ENCODE measurements at places on chromosomes 2 and 18.

- DNase-seq: no peak
These were observed 98.1 kb upstream of the CERS6 start for GRCh38 chr2:168357797-168358472.

- no peak for DNase-seq
These were observed 36.0 kb downstream of the PPP4R3B start for GRCh38 chr2:55581435-55581834.

- DNase-seq: peak; percentile 6
These were observed 175.3 kb downstream of the RPIA start for GRCh38 chr2:88866756-88867155.

DNA sequence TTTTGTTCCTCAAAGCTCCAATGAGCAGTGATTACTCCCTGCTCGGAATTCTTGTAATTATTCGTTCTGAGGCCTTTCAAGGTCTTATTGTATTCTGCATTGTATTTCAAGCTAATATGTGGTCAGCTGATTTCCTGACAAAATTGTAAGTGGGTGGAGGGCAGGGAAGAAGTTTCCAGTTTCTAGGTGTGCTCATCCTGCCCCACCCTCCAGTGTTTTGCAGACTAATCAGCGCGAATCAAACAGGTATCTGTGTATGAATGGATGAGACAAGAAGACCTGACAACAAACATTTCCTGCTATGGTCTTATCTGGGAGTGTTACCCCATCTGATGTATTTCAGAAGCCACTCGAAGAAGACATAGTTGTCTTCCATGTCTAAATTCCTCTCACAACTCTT, 35.3 kb downstream of the MYCN start:
- DNase-seq: no peak

DNA sequence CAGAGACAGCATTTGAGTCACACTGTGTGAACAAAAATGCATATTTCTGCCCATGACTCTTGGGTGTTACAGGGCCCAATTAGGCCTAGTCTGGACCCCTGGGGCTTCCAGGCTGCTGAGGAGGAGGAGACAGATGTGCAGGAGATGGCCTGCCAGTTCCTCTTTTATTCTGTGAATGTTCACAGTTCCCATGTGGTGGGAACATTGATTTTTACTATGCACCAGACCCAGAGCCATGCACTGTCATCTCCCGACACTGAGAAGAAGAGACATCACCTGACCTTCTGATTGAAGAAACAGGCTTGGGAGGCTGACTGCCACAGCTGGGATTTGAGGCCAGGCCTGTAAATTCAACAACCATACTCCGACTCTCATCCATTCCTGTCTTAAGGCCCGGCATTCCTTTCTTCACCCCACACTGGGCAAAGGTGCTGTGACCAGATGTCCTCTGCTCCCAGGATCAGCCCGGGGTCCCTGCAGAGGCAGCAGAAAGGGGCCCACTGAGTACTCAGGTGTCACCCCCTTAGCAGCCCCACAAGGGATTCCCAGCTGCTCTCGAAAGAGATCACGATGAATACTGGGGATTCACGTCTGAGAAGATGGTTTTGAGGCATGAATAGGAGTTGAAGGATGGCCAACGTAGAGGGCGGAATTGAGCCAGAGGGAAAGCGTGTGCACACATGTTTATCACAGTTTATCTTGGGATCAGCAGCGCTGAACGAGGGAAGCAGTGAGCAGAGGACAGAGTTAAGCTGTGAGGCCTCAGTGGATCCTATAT, 3.6 kb upstream of the TFCP2L1 start:
- DNase-seq: no peak

GRCh38 chr2:51516667-51517066, 484.7 kb upstream of the NRXN1 start:
- DNase-seq: no peak

DNA sequence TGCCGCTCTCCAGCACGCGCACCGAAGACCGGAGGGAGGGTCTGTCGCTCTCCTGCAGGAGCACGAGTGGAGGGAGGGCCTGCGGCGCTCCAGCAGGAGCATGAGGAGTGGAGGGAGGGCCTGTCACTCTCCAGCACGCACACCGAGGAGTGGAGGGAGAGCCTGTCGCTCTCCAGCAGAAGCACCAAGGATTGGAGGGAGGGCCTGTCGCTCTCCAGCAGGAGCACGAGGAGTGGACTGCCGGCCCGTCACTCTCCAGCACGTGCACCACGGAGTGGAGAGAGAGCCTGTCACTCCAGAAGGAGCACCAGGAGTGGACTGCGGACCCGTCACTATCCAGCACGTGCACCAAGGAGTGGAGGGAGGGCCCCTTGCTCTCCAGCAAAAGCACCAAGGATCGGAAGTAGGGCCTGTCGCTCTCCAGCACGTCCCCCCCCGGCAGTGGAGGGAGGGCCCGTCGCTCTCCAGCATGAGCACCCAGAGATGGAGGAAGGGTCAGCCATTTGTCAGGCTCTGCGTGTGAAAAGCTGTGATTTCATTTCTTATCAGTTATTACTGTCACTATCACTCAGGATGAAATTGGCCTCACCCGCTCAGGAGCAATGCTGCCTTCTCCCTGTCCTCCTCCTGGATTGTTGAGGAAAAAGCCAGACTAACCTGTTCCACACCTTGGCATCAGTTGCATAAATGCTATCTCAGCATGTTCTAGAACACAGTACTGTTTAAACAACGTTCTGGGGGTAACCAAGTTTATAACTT, 35.9 kb downstream of the ADI1 start:
- DNase-seq: peak; percentile 96

DNA sequence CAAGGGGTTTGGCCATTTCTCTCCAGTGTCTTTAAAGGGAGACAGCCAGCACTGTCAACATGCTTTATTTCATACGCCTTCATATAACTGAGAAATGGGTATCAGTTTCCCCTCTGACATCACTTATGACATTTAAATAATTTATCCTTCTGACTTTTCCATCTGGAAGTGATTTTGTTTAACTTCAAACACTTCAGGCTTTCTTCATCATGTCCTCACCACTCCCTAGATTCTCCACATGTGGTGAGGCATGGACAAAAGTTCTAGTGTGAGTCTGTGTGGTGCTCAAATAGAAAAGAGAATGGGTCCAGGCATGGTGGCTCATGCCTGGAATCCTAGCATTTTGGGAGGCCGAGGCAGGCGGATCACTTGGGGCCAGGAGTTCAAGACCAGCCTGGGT, 158.6 kb downstream of the TXNL1 start:
- no peak for DNase-seq

- no peak for DNase-seq
These were observed 132.7 kb upstream of the STON1 start for GRCh38 chr2:48397281-48397680.

- DNase-seq: no peak
These were observed 220.6 kb upstream of the LRRTM1 start for GRCh38 chr2:80525152-80525551.

GRCh38 chr2:191885650-191886049, 38.8 kb upstream of the CAVIN2 start:
- DNase-seq: no peak

- no peak for DNase-seq
These were observed 43.0 kb upstream of the ITGAV start for GRCh38 chr2:186546846-186547245.

DNA sequence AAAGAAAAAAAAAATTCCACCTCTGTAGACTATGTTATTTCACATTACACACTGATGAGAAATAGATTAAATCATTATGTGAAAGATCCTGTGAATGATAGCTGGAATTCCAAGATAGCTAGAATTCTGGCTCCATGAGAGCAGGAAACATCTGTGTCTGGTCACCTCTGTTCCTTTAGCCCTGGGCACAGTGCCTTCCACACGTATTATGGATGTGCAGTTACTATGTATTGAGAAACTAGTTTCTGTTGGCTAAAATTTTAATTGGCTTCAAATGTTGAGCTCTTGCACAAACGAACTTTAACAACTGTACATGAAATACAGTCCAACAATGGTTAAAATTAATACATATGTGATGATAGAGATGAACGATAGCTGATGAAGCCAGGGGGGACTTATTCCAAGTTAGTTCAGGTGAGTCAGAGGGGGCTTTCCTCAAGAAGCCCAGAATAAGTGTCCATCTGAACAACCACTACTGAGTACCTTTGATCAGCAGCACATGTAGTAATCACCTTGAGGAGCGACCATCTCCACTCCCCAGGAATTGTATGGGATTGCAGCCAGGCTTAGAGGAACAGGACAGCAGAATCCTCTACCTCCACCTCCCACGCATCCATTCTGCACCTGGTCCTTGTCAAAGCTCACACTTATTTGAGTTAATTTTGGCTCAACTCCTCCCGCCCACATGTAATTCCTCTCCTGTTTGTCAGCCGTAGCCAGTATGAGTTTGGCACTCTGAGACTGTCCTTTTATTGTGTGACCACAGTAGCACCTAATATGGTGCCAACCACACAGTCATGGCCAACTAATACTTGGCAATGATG, 68.6 kb downstream of the NABP1 start:
- no peak for DNase-seq

DNA sequence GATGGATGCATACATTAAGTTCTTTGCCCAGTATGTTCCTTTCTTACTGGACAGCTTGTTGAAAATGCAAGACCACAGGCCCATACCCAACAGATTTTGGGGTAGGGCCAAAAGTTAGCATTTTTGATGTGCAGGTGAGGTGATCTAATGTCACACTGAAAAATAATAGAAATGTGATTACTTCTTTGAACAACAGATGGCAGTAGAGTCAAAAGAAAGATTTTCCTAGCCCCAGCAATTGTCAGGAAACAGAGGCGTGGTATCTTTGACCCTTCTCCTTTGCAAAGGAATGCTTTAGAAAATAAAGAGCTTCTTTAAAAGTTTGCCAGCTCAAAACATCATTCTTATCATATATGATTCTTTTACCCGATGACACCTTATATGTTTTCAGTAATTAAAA, 343.6 kb upstream of the SYT4 start:
- peak; percentile 6 for DNase-seq

DNA sequence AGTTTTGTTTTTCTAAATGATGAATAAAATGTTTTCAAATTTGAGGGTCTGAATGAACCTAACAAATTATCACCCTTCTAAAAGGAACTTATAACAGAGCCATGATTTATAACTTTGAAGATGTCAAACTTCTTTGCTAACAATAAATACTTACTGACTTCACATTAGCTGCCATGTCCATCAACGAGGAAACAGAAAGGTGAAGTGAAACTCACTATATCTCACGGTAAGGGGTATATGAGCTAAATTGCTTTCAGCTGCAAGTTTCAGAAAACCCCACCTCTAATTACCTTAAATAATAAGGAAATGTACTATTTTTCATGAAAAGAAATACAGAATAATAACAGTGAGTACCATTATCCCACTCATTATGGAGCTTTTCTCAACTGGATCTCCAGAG, 350.8 kb upstream of the NT5C1B start:
- DNase-seq: no peak

DNA sequence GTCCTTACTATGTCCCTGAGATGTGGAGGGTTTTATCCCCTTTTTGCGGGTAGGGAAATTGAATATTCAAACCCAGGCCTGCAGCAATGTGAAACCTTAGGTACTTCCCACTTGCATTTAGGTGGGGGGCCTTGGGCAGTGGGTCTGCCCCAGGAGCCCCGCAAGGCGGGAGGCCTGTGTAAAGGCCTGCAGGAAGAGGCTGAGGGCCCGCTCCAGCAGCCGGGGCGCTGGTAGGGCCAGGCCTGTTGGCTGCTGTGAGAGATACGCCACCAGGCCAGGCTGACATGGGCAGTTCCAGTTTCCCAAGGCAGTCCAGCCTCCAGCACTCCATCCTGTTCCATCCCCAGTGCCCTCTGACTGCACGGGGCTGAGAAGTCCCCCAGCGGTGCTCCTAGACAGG, 64.2 kb downstream of the GBX2 start:
- no peak for DNase-seq

GRCh38 chr18:48563027-48563426, 24.2 kb downstream of the CTIF start:
- DNase-seq: peak; percentile 72

GRCh38 chr18:46705521-46705920, 48.5 kb upstream of the LOXHD1 start:
- peak; percentile 73 for DNase-seq

All from ELF-1 (cell line).